NCI-H2081 treated with DMSO at 0.1 percent for 48 hours (cell line): ENCODE measurements at places on chromosomes 2 and 18.

GRCh38 chr2:134369220-134369902, 115.5 kb downstream of the MGAT5 start:
- no peak for DNase-seq

DNA sequence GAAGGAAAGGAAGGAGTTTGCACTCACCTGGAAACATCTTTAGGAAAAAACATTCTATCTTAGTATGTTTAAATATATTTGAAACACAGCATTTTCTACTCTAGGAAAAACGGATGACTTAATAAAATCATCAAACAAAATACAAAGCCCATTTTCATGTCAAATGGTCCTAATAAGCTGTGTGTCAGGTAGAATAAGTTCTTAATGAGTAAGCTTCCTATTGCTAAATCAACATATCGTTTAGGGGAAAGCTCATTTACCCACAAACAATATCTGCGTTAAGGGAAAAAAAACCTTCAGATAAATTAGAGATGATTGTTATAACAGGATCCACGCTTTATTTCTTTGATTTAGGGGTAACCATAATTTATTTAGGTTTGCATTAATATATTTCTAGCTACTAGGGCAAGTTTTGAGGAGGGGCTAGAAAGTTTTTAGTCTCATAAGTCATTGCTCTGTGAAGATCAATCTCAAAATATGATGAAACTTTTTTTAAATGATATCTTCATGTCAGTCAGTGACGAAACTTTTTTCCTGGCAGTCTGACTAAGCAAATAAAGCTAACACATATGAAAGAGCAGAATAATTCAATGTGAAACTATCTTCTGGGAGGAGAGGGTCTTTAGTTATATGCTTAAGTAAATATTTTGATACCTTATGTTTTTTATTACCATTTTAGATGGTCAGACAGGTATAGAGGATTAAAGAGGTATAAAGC, 147.1 kb downstream of the WDSUB1 start:
- no peak for DNase-seq

GRCh38 chr2:139613264-139613663, 833.1 kb upstream of the NXPH2 start:
- DNase-seq = peak; percentile 69

- DNase-seq = no peak
These were observed 95.7 kb upstream of the STPG4 start for GRCh38 chr2:47250586-47251403.

DNA sequence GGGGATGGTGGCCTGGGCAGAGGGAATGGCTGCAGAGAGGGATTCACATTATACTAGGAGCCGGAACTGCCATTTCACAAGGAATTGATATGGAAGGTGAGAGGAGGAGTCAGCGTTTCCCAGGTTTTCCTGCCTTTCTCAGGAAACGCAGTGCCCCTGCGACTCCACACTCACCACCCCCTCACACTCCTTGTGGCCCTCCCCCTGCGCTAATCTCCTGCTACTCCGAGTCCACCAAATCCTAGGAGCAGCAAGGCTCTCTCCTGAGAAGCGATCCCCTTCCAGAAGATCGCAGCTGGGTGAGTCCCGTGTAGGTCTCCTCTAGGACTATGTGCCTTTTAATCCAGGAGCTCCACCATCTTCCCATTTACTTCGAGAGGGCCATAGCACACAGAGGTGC, 140.6 kb downstream of the VAPA start:
- no peak for DNase-seq

- DNase-seq = no peak
These were observed 75.8 kb downstream of the KCNG2 start for GRCh38 chr18:79873449-79874110.

DNA sequence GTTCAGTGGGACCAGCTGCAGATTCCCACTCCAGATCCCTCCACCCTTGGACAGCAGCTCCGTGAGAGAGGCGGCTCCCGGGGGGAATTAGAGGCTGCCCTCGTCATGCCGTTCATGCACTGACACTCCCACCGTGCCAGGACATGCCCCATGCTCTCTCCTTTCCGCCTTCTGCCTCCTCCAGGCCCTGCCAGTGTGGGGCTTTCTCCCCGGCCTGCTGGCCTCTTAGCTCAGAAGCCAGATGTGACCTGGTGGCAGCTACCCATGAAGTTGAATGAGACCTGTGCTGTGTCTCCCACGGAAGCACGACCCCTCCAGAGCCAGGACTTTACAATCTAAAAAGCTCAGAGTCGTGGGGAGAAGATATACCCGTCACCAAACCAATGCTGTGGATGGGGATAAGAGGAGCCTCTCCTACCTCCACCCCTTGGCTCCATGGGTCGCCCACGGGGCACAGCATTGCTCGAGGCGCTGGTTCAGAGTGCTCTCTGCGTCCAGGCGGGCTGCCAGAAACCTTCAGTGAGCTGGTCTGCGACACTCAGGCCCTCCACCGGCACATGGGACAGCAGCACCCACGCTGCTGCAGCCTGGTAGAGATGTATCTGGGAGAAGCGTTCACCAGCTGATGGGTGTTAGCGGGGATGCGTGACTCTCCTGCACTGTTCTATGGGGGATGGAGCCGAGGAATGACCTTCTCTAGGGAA, 111.0 kb upstream of the GPC1 start:
- no peak for DNase-seq

GRCh38 chr2:232504438-232504837, 15.8 kb upstream of the PRSS56 start:
- no peak for DNase-seq

DNA sequence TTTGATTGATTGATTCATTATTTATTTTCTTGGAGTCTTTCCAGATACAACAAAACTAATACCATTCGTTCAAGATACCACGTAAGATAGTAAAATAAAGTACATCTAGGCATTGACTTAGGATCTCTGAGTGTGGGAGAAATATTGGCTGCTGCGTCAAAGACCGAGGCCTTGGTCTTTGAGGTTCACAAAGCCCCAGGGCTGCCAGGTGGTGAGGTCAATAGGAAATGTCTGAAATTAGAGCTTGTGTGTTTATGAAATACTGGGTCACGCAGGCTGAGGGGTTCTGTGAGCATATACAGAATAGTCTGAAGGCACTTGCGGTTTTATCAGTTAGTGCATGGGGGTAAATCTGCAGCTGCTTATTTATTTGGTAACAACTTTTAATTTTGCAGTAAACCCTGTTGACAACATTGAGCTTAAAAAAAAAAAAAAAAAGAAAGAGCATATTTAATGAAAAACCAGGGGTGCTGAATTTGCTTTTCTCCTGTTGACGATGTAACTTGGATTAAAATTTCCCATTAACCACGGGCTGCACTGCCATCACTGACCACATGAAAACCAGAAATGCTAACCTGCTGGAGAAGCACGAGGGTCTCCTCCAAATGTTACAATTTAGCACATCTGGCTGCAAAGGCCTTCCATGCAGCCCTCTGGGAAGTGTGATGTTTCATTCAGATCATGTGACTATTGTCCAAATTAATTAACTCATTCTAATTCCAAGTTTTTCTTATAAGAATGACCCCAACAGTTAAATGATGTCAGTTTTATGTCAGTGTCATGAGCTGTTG, 27.1 kb upstream of the SERPINB12 start:
- no peak for DNase-seq

DNA sequence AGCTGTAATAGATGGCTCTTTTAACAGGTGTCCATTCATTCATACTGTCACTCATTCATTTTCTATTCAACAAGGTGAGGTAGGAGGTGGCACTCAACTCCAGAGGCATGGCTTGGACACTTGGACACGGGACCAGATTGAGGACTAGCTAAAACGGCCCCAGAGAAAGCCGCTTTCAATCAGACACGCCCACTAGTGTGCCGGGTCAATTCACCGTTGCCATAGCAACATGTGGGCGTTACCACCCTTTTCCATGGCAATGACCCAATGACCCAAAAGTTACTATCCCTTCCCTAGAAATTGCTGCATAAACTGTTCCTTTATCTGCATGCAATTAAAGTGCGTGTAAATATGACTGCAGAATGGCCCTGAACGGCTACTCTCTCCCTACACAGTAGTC, 49.2 kb upstream of the LGALSL start:
- no peak for DNase-seq

DNA sequence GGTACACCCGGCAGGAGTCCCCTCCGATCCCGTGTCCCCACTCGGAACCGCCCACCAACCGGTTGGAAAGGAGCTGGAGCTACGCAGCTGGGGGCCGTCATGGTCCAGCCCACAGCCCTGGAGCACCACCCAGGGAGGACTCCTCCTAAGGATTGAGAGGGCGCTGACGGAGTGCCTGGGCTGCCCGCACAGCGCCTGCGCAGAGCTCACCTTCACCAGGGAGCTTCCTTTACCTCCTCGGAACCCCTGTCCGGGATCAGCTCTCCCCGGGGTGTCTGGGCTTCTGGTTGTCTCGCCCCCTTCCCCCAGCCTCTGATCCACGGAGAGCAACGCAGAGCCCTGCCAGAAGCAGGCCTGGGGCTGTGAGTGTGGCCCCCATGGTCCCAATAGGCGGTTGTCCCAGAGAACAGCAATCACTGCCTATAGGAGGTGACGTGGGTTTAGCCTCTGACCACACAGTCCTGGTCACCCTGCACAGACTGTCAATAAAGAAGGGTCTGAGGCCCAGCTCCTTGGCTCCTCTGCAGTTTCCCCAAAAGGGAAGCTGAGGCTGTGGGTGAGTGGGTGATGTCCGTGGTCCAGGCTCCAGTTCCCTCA, 14.6 kb downstream of the ALPG start:
- DNase-seq = no peak

DNA sequence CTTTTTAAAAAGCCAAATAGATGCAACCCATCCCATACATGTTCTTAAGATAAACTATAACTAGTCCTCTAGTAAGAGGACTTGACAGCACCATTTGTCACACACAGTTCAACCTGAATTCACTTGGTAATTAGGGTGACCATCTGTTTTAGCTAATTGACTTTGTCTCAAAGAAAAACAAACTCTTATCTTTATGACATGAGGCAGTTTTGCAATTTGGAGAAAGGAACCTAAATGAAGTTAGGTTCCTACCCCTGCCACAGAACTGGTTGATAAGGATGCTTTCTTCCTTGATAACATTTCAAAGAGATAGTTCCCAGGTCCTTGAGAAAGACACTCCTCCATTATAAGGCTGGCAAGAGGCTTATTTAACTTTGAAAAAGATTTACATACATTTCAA, 57.4 kb upstream of the LRRTM1 start:
- no peak for DNase-seq

GRCh38 chr2:134314681-134315368, 61.0 kb downstream of the MGAT5 start:
- DNase-seq = no peak

DNA sequence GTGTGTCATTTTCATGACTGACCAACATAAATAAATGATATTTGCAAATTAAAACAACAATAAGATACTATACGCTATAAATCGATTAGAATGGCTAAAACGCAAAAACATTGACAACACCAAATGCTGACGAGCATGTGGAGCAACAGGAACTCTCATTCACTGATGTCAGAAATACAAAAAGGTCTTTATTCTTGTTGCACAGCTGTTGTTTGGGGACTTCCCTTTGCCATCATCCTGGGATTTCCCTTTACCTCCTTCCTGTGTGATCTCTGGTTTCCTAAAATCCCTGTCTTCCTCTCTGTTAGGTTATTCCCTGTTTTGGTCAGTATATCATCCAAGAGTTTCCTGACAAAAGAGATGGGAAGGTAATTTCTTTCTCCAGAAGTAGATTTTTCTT, 66.0 kb downstream of the NOL10 start:
- no peak for DNase-seq

- DNase-seq = no peak
These were observed 364.5 kb upstream of the RGPD4 start for GRCh38 chr2:107462181-107462580.

DNA sequence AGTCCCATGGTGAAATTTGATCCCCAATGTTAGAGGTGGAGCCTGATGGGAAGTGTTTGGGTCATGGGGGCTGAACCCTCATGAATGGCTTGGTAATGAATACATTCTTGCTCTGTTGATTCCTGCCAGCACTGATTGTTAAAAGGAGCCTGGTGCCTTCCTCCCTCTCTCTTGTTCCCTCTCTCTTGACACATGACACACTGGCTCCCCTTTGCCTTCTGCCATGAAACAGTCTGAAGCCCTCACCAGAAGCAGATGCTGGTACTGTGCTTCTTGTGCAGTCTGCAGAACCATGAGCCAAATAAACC, 30.6 kb upstream of the EPC2 start:
- no peak for DNase-seq

DNA sequence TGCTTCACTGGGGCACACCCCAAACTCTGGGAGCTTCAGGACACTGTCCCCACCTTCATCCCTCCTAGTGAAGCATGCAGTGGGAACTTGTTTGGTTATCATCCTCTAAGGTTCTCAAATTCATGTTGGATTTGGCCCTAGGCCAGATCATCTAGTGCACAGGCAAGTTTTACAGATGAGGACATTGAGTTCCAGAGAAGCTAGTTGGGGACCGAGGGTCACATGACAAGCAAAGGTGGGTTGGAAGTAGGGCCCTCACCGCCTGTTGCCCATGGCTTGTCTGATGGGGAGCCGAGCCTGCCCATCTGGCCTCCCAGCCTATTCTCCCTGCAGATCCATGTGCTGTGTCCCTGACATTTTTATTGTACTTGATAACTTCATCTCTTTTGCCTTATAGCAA, 2.8 kb downstream of the PRKCE start:
- no peak for DNase-seq

- DNase-seq = no peak
These were observed 40.1 kb downstream of the ODC1 start for GRCh38 chr2:10407841-10408648.

DNA sequence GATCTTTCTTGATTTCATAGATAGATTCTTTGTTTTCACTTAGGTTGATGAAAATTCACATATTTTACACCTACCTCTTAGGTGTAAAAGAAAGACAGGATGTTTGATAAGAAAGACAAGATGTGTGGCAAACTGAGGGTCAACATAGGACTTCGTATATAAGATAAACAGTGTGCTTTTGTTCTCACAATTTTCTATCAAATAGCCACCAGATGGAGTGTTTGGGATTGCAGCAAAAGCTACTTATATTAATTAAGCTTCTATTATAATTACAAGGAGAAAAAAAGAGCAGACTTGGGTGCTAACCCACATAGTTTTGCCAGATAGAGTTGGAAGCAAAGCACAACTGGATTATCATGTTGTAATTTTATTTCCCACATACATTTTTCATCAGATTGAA, 232.9 kb downstream of the CDH7 start:
- no peak for DNase-seq
